Activated CD4-positive, alpha-beta T cell treated with anti-CD3 and anti-CD28 coated beads, Interleukin-2, amount 10 ng/mL, durations not matched to agents 24 days and 14 days (primary cell): ENCODE measurements at places on chromosomes 13 and 19. TPM values are rescaled to one million over a fixed set of nuclear protein-coding genes. Genes with fewer than 3 reads are reported as not detected.

ZNF799 gene
- total RNA-seq: 3.9 and 4.0 TPM in 2 replicates

ZNF235 gene
- 2.8 and 3.1 TPM in 2 replicates for total RNA-seq

ANGPTL8 gene
- total RNA-seq: not detected in 2 replicates

ZNF566 gene
- 7.2 and 8.5 TPM in 2 replicates for total RNA-seq

ZNF155 gene
- total RNA-seq: 4.6 and 6.6 TPM in 2 replicates

ZNF773 gene
- 4.9 and 5.1 TPM in 2 replicates for total RNA-seq

ZNF701 gene
- total RNA-seq: 19.3 and 21.0 TPM in 2 replicates

LAIR1 gene
- total RNA-seq: 5.9 and 7.7 TPM in 2 replicates

FGF21 gene
- total RNA-seq: not detected in 2 replicates

- no peaks in the 10 kb centered on the region for H3K36me3 ChIP-seq
- H3K27ac ChIP-seq: no peak overlapping the region
- peaks cover 6% of the 10 kb centered on the region for H3K4me1 ChIP-seq
- no peaks in the 10 kb centered on the region for H3K27me3 ChIP-seq
- DNase-seq: no peak
Measured at GRCh38 chr13:31225998-31226675, 26.4 kb downstream of the B3GLCT start.

GRCh38 chr19:7203332-7203731 is 90.9 kb downstream of the INSR start:
- no peaks in the 10 kb centered on the region for H3K36me3 ChIP-seq
- H3K27me3 ChIP-seq: peaks cover 22% of the 10 kb centered on the region
- no peak for DNase-seq
- H3K4me3 ChIP-seq: no peak overlapping the region
- H3K27ac ChIP-seq: no peak overlapping the region

DNA sequence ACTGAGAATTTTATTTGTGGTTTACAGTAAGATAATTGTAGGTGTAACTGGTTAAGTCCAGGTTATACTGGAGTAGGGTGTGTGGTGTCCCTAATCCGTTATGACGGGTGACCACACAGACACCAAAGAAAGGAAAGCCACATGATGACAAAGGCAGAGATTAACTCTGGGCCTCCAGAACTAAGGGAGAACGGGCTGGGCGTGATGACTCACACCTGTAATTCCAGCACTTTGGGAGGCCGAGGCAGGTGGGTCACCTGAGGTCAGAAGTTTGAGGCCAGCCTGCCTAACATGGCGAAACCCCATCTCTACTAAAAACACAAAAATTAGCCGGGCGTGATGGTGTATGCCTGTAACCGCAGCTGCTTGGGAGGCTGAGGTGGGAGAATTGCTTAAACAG is 10.2 kb upstream of the FUT2 start:
- H3K27ac ChIP-seq: no peak overlapping the region
- H3K27me3 ChIP-seq: no peaks in the 10 kb centered on the region
- no peaks in the 10 kb centered on the region for H3K4me1 ChIP-seq

- H3K36me3 ChIP-seq: no peaks in the 10 kb centered on the region
- no peaks in the 10 kb centered on the region for H3K27me3 ChIP-seq
- H3K4me1 ChIP-seq: no peaks in the 10 kb centered on the region
- DNase-seq: no peak
Measured at GRCh38 chr13:97319113-97319720, 97.1 kb downstream of the MBNL2 start.

GRCh38 chr19:29428071-29428470 is 97.7 kb upstream of the VSTM2B start:
- no peak overlapping the region for H3K27ac ChIP-seq
- no peak overlapping the region for H3K4me3 ChIP-seq
- H3K27me3 ChIP-seq: no peaks in the 10 kb centered on the region

DNA sequence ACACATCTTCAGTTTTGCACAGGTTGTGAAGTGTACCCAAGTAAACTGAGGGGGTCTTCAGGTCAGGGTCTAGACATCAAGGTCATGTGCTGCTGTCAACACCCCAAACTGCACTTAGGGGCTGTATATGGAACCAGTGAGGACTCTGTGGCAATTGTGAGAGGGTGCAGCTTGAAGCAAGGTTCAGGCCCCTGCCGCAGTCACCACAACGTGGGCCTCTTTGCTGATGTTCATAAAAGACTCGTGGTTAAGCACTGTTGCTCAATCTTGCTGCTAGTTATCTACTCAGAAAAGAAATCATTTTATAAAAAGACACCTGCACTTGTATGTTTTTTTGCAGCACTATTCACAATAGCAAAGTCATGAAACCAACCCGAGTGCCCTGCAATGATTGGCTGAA is 907.4 kb downstream of the UQCRFS1 start:
- H3K4me3 ChIP-seq: no peak overlapping the region
- peaks cover 2% of the 10 kb centered on the region for H3K36me3 ChIP-seq
- H3K27me3 ChIP-seq: no peaks in the 10 kb centered on the region
- DNase-seq: no peak
- no peaks in the 10 kb centered on the region for H3K4me1 ChIP-seq

DNA sequence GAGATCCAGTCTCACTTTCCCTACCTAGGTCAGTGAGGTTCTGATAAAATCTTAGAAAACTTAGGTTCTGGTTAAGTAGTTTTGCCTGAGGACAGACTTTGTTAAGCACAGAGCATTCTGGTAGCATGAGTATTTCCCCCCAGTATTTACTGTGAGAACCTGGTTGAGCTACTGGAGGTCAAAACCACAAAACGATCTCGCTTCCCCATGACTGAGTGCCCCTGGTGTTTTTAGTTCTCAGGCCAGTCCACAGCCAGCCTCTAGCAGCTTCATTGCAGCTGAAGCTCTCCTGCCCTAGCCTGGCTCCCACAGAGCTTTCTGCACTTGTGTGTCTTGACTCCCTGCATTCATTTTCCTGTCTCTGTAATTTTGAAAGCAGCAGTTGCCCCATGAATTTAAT is 1138.2 kb downstream of the UQCRFS1 start:
- no peaks in the 10 kb centered on the region for H3K27me3 ChIP-seq
- no peak overlapping the region for H3K27ac ChIP-seq
- no peaks in the 10 kb centered on the region for H3K4me1 ChIP-seq
- H3K4me3 ChIP-seq: no peak overlapping the region

GRCh38 chr13:106602178-106602577 is 34.2 kb upstream of the ARGLU1 start:
- H3K4me1 ChIP-seq: no peaks in the 10 kb centered on the region
- no peak overlapping the region for H3K27ac ChIP-seq
- DNase-seq: no peak
- H3K27me3 ChIP-seq: peaks cover 2% of the 10 kb centered on the region
- no peaks in the 10 kb centered on the region for H3K36me3 ChIP-seq

DNA sequence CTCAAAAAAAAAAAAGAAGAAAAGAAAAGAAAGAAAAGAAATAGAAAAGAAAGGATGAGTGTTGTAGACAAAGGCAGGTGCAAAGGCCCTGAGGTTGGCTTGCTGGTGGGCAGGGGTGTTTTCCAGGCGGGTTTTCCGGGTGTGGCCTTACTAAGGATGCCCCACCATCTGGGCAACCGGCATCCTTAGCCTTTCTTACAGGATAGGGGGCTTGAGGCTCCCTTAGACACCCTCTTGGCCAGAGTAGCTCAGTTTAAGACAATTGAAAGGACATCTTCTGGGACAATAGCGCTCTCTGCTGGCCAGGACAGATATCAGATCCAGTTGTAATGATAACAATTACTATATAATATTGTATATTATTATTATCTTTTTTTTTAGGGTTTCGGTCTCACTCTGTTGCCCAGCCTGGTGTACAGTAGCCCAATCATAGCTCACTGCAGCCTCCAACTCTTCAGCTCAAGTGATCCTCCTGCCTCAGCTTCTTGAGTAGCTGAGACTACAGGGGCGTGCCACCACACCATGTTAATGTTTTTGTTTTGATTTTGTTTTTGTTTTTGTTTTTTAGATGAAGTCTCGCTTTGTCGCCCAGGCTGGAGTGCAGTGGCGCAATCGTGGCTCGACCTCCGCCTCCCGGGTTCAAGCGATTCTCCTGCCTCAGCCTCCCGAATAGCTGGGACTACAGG is 1.4 kb upstream of the QTRT1 start:
- H3K4me3 ChIP-seq: no peak overlapping the region
- H3K27me3 ChIP-seq: peaks cover 6% of the 10 kb centered on the region
- H3K36me3 ChIP-seq: peaks cover 6% of the 10 kb centered on the region
- no peak overlapping the region for H3K27ac ChIP-seq
- DNase-seq: peak; percentile 91
- H3K4me1 ChIP-seq: peaks cover 23% of the 10 kb centered on the region
